ENCODE measurements at places on chromosomes 11 and 22.
A peak's percentile ranks its signal among the peaks of the same experiment; 100 is the strongest.

GRCh38 chr11:75236062-75236461 lies 4.5 kb upstream of the TPBGL start:
- DNase-seq, result no peak

DNA sequence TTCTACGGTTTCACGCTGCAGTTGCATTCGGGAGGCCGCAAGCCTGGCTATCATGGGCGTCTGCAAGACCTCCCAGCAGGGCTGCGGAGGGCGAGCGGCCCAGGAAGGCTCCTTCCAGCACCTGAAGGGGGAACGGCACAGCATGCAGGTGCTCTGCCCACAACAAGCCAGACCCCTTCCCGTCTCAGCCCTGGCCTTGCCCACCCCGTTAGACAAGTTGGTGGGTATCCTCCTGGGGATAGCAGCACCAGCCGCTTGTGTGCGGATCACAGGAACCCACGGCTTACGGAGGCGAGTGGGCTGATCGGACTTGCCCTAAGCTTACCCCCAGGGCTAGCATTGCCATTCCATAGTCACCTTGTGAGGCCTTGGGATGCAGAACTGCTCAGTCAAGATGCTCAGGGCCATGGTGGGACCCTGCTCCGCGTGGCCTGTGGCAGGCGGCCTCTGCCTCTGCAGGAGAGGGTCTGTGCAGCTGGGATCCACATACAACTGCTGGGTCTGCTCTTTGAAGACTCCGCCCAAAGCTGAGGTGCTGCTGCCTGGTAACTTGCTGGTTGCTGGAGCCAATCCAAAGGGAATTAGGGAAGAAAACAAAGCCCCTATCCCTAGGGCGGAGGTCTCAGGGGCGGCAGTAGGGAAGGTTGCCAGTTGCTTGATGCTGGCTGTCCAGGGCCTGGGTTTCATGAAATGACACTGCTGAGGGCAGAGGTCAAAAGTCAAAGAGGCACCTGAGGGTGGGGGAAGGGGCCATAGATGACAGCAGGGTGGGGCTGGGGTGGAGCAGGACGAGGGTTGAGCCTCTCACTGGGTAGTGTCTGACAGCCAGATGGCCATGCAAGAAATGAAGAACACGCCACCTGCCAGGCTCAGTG lies 1.4 kb upstream of the OSBPL5 start:
- no peak for DNase-seq

GRCh38 chr11:120657306-120658070 lies 145.9 kb downstream of the GRIK4 start:
- no peak for DNase-seq

DNA sequence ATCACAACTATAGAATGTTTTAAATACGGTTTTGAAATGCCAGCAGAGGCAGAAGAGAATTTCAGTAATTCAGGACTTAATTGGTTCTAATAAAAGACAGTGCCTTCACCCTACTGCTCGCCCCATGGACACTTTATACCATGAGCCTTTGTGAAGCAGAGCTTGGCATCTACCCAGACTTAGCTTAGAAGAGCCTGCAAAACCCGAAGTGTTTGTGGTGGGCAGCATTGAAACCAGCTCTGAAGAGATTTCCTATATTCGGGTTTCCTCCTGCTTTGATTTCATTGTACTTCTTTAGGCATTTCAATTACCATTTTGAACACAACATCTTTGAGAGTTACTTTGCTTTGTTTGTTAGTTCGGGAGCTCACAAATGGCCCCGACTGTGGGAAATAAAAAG lies 185.1 kb upstream of the MTNR1B start:
- DNase-seq, result no peak

GRCh38 chr11:12073436-12073835 lies 37.0 kb upstream of the MICAL2 start:
- no peak for DNase-seq

- peak; percentile 44 for DNase-seq
Measured at GRCh38 chr11:88231894-88232482, 56.7 kb upstream of the RAB38 start.

DNA sequence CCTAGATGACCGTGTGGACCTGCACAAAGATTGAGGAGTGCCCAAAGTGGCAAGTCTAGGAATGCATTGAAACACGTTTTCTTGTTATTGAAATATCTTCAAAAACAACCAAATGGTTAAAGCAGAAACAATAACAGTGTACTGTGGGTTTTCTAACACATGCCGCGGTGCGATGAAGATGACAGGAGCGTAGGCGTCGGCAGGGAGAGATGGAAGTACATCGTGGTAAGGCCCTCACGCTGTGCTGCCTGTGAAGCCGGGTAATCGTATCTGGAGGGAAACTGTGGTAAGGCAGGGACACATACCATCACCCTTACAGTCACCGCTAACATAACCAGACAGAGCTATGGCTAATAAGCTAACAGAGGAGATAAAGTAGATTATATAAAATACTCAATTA lies 261.4 kb downstream of the TBC1D22A start:
- no peak for DNase-seq

DNA sequence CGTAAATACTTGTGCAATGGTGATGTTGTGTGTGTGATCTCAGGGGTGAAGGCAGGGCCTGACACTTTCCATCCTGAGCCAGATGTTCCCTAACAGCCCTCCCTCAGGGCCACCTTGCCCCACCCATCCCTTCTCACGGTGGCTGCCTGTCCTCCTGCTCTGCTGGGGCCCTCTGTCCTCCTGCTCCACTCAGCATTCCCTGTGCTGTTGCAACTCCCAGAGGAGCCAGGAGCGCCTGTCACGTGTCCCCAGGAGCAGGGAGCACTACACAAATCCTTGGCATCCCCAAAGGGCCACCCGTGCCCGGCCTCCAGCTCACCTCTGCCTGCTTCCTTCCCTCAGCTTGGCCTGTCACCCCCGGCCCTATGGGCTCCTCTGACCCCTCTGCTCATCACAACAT lies 10.2 kb upstream of the CSNK1E start:
- DNase-seq, result no peak

GRCh38 chr11:57162179-57162898 lies 19.4 kb upstream of the LRRC55 start:
- no peak for DNase-seq

DNA sequence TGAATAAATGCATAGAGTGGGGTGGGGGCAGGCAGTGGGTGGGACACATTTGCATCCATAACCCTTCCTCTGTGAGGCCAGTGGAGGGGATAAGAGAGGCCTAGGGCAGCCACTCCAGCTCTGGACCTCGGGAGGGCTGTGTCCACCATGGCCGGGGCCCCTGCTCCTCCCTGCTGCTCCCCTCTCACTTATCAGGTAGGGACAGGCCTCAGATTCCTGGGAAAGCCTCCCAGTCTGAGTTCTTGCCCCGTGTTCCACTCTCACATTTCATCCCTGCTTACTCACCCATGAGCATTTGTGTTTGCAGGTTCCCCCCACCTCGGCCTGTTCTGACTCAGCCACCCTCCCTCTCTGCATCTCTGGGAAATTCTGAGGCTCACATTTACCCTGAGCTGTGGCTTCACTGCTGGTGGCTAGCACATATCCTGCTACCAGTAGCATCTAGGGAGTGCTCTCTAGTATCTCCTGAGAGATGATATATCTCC lies 128.7 kb upstream of the TOP3B start:
- DNase-seq, result peak; percentile 49

- DNase-seq, result no peak
Measured at GRCh38 chr11:9562716-9563115, 10.8 kb upstream of the WEE1 start.

- DNase-seq, result no peak
Measured at GRCh38 chr11:32226480-32226879, 135.6 kb downstream of the RCN1 start.

GRCh38 chr22:50012211-50013181 lies at the start of gene IL17REL:
IL17REL (minus strand) TSS chr22:50012765; CDS start chr22:50012646, 119 bp downstream.
- peak; percentile 5 for DNase-seq

DNA sequence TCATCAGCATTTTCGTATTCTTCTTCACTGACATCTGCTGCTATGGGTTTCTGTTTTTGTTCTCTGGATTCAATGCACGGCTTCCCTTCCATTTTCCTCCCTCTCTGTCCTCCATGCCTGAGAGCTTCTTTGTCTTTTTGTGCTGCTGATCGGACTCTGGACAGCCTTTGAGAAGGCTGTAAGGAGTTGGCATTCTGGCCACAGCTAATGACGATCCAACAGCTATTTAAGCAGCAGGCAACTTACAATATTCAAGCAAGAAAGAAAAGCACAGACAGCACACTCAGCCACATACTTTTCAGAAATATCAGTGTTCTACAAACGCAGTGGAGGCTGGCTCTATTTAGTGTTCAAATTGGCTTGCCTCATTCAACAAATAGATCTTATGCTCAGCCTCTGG lies 60.9 kb upstream of the ZC3H12C start:
- no peak for DNase-seq

GRCh38 chr22:36528341-36528740 lies 625 bp downstream of the EIF3D start:
- no peak for DNase-seq

DNA sequence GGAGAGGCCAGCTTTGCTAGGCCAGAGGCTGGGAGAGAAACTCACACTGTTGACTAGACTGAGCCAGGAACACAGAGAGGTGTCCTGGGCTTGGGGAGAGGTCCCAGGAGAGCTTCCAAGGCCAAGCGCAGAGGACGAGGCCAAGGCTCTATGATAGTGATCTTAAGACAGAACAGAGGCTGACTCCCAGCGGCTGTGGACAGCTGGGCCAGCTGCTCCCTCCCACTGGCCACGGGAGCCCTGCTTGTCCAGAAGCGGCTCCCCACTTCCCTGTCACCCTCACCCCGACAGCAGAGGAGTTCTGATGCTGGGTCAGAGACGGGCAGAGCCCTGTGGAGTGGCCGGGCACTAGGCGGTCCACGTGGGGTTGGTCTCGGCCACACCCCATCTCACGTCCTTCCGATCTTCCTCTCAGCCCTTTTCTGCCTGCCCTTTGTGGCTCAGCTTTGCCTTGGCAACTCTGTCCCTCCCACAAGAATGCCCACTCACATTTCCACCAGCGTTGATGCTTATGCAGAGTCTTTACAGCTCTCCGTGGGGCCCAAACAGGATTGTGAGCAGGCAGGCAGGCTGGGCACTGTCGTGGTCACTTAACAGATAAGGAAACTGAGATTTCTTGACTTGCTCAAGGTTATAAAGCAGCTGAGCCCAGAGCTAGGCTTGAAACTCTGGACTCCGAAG lies 68.2 kb downstream of the FBXO7 start:
- no peak for DNase-seq

- no peak for DNase-seq
Measured at GRCh38 chr11:65141896-65142494, 7.7 kb upstream of the SYVN1 start.

GRCh38 chr11:30313580-30313979 lies 9.3 kb upstream of the ARL14EP start:
- DNase-seq, result no peak

GRCh38 chr11:15179167-15179566 lies 64.4 kb downstream of the INSC start:
- peak; percentile 94 for DNase-seq

DNA sequence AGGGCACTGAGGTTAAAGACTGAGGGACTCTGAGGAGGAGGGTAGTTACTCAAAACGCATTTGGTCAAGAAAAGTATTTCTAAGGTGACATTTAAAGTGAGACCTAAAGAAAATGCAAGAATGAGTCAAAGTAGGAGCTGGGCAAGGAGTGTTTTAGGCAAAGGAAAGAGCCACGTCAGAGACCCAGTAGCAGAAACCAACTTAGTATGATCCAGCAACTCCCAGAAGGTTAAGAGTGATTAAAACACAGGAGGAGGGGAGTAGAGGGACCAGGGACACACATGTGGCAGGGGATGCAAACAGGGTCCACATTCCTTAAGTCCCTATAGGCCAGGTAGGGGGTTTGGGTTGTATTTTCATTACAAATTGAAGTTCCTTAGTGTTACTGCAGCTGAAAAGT lies 24.3 kb upstream of the CCDC34 start:
- no peak for DNase-seq

DNA sequence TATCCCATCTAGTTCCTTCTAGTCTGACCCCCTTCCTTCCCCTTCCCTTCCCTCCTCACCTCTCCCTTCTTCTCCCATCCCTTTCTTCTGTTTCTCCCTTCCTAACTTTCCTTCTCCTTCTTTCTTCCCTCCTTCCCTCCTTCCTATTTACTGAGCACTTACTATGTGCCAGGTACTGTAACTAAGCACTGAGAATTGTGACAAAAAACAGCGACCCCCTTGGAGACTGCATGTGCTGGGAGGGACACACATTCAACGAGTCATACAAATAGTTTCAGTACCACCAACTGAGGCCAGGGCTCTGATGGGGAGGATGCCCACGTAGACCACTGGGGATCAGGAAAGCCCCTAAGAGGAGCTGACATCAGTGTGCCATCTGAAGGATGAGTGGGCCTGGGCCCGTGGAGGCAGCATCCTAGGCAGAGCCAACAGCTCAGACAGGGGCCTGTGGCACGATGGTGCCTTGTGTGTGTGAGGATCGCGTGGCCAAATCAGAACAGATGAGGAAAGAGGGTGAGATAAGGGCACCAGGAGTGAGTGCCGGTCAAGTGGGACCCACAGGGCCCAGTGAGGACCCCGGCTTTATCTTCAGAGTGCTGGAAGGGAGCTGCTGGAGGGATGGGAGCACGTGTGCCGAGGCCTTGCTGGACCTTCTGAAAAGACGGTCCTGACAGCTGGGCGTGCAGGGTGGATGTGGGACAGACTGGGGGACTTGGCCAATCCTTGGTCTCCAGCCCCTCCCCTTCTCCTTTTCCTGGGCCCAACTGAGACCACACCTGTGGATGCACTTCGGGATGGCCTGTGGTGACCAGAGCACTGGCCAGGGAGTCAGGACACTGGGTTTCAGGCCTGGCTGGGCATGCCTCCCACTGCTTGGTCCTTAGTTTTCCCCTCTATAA lies 38.4 kb upstream of the CRYBB3 start:
- no peak for DNase-seq

- DNase-seq, result no peak
Measured at GRCh38 chr22:28032861-28033260, 113.8 kb upstream of the PITPNB start.

DNA sequence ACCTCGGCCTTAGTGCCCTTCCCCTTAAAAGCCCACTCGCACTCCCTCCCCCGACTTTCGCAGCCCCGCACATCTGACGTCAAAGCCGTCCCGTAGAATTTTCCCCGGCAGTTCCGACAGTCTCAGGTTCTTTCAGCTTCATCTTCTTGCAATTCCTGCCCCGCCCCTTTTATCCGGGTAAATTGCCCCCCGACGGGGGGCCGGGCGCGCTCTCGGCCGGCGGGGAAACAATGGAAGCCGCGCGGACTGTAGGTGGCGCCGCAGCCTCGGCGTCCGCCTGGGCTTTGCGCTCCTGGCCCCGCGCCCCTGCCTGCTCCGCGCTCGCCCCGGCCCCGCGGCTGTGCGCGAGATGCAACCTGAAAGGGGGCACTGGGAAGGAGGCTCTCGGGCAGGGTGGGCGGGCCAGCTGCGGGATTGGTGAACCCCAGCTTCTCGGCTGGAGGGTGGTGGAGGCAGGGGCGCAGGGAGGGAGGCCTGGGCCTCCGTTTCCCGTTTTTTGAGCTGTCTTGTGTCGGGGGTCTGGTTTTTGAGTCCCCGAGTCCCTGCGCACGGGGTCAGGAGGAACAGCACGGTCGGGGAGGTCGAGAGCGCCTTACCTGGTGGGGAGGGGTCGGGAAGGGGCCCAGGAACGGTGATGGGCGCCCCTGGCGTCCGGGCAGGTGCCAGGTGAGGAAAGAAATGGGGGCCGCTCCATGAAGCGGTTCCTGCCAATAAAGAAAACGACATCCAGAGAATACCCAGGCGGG lies 859 bp upstream of the FGF19 start:
- DNase-seq, result no peak
